Stimulated activated CD4-positive, alpha-beta T cell treated with anti-CD3 and anti-CD28 coated beads, Interleukin-15, amount 100 ng/mL, for 1 hour (primary cell): ENCODE measurements at places on chromosomes 4 and X.

GRCh38 chr4:149291463-149291862, 524.2 kb downstream of the IQCM start:
- DNase-seq = no peak

- DNase-seq = no peak
Measured at GRCh38 chr4:157052429-157053040, 23.4 kb upstream of the GLRB start.

DNA sequence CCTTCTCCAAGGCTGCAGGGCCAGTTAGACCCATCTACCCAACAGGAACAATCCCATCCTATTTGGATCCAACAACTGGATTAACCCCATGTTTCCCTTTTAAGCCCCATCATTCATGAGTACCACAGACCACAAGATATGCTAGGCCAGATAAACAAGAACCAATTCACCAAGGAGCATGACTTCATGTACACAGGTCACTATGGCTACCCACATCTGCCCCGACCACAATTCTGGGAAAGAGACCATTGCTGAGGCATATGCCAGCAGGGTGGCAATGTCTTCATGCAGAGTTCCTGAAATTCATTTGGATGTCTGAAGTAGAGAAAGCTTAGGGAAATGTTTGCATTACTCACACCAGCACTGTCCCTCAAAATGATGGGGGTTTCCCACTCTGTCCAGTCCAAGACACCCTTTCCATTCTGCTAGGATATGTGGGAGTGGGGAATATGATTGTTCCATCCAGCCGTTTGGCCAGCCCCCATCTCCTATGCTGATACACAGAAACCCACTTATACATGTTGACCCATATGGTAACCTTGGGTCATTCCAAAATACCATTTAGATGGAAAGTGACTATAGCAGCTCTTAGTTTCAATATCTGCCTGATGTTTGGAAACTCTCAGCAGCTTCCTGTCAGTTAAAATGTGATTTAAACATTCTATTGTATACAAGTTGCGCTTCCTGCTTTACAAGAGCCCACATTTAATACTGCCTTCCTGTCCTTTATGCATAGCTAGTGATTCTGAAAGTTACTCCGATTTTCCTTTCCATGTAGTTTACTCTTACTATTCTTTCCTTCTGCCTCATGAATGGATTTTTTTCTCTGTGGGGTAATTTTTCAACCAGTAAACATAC, 129.0 kb downstream of the AMMECR1 start:
- DNase-seq = no peak

DNA sequence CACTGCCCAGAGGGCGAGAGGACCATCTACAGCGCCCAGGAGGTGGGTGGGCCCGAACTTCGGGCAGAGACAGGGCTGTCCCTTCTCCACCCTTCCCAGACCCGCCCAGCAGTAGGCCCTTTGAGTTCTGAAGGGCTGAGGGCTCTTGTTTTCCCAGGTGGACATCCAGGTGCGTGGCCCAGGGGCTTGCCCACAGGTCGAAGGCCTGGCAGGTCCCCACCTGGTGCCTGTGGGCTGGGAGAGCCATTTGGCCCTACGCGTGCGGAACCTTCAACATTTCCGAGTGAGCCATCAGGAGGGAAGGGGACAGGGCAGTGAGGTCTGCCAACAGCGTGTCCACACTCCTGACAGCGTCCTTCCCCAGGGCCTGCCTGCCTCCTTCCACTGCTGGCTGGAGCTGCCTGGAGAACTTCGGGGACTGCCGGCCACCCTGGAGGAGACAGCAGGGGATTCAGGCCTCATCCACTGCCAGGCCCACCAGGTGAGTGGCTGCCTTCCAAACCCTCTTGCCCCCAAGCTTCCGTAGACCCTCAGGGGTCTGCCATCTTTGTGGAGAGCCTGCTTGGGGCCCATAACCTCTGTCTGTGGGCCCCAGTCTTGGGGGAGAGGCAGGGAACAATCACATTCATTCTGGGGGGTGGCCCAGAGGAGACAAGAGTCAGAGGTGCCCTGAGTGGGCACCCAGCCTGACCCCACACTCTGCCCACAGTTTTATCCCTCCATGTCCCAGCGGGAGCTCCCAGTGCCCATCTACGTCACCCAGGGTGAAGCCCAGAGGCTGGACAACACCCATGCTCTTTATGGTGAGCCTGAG, 6.8 kb downstream of the PLXNB3 start:
- no peak for DNase-seq

GRCh38 chr4:154559141-154559493, 3.7 kb upstream of the FGB start:
- DNase-seq = no peak

DNA sequence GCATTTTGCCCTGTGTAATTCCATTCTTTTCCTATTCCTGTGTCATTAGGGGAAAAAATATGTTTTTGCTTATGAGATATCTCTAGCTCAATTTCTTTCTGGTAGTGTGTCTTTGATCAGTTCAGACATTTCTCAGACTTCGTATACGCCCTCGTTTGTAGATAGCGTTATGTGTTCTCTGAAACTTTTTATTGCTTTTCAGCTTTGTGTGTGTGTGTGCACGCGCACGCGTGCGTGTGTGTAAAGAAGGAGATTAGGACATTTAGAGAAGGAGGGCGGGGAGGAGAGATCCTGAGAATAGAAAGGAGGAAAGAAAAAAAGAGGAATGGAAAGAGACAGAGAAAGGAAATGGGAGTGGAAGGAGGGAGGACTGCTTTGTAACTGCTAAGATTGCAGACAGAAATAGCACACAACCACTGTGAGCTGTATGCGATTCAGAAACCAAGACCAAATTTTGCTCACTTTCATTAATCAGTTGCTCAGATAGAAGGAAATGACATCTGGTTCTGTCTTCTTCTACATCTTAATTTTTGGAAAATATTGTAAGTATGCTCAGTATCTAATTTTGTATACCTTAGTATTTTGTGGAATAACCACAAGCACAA, at the start of gene RXFP1:
RXFP1 (plus strand) TSS at position 399 of the 605 bp plus-strand sequence; CDS start at position 494, 95 bp downstream.
- no peak for DNase-seq

DNA sequence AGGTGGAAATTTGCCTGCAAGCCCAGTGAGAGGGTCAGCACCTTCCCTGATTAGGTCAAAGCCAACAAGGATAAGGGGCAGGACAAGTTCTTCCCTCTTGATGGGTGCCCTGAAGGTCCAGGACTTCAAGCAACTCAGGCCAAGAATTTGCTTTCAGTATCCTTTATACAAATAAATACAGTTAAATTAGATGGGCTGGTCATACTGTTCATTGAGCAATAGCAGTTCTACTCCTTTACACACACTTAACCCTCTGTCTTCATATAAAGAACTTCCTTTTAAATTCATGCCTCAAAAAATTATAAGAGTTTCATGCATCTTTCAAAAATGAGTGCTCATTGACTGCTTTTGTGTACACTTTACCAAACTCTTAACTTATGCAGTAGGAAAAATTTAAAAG, 392.0 kb downstream of the SPRY1 start:
- DNase-seq = no peak

GRCh38 chr4:173288698-173289352, 45.3 kb downstream of the HMGB2 start:
- DNase-seq = no peak

DNA sequence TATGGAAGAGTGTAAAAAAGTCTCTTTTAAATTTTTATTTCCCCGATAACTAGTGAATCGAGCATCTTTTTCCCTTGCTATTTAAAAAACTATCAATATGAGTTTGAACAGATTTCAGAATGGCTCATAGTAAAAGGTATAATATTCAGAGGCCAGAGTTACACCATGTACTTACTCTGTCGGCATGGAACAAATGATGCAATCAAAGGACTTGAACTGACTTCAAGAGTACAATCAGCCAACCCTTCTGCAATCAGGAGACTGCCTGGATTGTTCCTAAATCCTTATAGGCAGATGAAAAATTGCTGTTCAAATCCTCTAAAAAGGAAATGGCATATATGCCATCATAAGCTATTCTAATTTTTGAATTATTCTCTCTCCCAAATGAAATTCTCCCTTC, 273.3 kb downstream of the SH2D1A start:
- no peak for DNase-seq

- no peak for DNase-seq
Measured at GRCh38 chr4:72875545-72875944, 194.0 kb downstream of the COX18 start.
